Peyer's patch (tissue), 4 donors: ENCODE measurements at places on chromosomes 11 and 22.

DNA sequence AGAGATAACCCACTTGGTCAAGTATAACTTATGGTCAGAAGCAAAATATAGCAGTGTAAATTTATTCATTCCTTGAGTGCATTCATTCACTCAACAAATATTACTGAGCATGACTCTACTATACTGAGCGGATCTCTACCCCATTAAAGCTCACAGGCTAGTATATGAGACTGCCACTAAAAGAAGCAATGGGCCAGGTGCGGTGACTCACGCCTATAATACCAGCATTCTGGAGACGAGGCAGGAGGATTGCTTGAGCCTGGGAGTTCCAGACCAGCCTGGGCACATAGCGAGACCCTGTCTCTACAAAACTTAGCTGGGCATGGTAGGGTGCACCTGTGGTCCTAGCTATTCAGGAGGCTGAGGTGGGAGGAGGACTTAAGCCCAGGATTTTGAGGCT lies 197.6 kb upstream of the BLID start:
- no peak for DNase-seq

- DNase-seq, result no peak
Measured at GRCh38 chr22:20118300-20119020, 1.4 kb upstream of the TRMT2A start.

- no peak for DNase-seq
Measured at GRCh38 chr22:31938296-31938695, 6.0 kb upstream of the YWHAH start.

- peak; percentile 8 for DNase-seq
Measured at GRCh38 chr22:49100773-49101172, 726.9 kb downstream of the BRD1 start.

- peak; percentile 11 for DNase-seq
Measured at GRCh38 chr11:2517386-2518064, 72.7 kb downstream of the KCNQ1 start.

DNA sequence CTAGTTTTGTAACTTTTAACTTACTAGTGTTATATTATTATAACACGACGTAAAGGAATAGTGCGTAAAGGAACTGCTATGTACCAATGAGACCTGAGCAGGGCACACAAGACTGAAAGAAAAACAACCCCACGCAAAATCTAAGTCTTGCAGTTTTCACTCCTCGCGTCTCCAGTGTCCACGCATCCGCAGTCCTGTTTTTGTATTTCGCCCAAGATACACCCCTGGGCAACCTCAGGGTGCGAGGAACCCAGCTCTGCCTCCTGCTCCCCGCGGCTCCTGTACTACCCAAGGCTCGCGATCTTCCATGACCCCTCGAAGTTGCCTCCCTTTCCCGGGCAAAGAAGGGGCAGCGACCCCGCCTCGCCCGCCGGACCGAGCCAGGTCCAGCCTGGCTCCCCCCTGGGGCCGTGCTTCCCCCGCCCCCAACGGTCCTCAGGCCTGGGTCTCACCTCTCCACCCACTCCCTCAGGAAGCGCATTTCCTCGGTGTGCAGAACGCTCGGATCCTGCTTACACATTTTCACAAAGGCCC lies 393 bp downstream of the ST13 start:
- DNase-seq, result peak; percentile 27

- DNase-seq, result no peak
Measured at GRCh38 chr22:41380993-41381328, 781 bp upstream of the TEF start.

DNA sequence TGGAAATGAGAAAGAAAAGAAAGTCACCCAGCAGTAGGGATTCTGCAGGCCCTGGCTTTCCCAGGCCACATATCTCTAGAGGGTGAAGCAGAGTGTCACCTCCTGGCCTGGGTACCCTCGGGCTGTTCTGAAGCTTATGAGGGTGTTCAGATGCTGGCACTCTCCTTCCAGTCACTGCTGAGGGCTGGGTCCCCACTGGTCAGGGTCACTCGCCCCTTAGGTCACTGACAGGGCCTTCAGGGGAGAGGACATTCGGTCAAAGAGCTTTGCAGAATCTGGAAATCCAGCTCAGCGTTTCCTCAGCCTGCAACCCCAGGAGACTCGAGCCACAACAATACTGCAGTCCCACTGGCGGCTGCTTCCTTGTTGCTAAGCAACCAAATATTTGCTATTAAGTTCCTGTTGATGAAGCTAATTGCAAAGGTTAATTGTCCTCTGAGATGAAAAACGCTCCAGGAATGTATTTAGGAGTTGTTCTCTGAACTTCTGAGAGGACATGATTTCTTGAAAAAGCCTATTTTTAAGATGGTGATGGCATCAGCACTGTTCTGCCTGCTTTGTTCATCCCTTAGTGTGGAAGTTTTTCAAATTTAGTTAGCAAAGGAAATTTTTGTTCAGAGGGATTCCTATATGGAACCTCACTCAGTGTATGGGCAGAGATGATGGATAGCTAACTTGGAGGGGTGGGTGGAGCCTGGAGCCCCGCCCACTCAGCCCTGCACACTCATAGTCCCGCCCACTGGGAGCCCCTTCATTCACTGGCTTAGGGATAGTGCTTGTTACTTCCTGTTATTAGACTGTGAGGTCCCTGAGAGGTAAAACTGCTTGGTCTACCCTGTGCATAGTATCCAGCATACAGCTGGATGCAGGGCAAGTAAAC lies 109.2 kb downstream of the CSNK2A3 start:
- peak; percentile 65 for DNase-seq

- no peak for DNase-seq
Measured at GRCh38 chr22:30272781-30273601, 6.3 kb upstream of the OSM start.

DNA sequence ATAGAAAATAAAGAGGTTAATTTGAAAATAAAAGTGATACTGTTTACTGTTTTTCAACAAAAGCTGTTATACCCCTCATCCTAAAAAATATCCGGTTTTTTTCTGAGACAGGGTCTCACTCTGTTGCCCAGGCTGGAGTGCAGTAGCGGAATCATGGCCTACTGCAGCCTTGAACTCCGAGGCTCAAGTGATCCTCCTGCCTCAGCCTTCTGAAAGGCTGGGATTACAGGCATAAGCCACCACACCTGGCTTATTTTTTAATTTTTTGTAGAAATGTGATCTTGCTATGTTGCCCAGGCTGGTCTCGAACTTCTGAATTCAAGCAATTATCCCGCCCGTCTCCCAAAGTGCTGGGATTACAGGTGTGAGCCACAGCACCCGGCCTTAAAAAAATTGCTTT lies 35.7 kb downstream of the ALG9 start:
- no peak for DNase-seq

DNA sequence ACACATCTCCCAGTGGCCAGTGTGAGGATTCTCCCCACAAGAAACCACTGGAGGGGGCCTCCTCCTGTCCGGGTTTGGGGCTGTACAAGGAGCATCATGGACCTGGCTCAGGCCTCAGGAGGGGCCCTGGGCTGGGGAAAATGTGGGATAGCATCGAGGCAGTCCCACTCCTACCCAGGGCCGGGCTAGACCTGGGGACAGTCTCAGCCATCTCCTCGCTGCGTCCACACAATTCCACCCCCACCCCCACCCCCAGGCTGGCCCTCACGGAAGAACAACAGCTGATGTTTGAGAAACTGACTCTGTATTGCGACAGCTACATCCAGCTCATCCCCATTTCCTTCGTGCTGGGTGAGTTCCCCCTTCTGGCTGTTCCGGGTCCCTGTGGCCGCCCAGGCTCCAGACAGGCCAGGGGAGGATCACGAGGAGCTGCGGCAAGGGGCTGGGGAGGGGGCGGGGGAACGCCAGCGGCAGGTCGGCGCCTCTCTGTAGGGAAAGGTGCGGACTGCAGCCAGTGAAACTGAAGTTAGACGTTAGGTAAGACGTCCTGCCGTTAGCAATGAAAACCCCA lies 4.8 kb downstream of the BEST1 start:
- DNase-seq, result no peak

- DNase-seq, result peak; percentile 18
Measured at GRCh38 chr11:134371436-134372185, 39.8 kb downstream of the GLB1L2 start.

- no peak for DNase-seq
Measured at GRCh38 chr11:811446-812245, 1.9 kb downstream of the RPLP2 start.

DNA sequence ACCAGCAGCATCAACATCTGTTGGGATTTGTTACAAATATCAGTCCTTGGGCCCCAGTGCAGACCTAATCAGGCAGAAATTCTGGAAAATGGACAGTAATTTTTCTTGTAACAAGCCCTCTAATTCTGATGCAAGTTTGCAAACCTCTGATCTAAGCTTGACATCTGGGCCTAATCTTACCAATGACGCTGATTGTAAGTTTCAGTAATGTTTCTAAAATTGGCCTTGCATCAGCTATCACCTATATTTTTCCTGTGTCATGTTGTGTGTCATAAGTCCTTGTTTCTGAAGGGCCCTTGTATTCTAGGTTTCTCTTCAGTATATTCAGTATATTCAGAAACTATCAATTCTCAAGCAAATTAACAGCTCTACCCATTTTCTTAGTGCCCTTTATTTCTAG lies 36.4 kb downstream of the ZNF215 start:
- no peak for DNase-seq

DNA sequence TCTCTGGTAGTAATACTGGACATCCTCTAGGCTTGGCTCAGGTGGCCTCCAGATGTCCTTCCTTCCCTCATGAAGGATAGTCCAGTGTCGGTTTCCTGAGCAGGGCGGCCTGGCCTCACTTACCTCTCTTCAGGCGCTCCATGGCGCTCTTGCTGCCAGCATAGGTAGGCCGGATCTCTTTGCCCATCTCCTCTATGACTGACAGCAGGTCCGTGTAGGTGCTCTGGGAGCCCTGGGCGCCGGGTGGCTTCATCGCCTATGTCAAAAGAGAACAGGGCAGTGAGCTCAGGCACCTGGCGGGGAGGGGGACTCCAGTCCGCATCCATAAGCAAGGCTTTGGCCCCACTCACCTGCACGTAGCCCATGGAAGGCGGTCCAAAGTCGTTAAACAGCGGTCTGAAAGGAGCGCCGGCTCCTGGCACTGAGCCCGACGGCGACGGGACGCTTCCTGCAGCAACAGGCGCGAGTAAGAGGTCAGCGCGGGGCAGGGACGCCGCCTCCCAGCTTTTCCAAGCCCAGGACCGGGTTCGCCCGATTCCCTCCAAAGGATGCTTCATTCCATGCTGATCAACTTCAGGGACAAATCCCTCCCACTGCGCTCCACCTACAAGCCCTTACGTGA lies 609 bp downstream of the CDK2AP2 start:
- DNase-seq, result no peak

DNA sequence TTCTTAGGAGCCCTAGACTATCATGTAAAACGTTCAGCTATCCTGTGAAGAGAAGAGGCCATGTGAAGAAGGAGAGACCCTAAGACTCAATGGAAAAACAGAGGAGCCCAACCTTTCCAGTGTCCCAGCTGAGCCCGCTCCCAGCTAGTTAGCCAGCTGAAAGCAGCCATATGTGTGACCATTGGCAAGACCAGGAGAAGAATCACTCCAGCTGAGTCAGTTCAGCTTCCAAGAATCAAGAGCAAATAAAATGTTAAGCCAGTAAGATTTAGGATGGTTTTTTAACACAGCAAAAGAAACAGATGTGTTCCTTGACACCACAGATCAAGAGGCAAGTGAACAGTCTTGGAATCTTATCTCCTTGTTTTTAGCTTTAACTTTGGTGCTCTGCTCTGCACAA lies 108.0 kb downstream of the CCDC81 start:
- DNase-seq, result no peak

DNA sequence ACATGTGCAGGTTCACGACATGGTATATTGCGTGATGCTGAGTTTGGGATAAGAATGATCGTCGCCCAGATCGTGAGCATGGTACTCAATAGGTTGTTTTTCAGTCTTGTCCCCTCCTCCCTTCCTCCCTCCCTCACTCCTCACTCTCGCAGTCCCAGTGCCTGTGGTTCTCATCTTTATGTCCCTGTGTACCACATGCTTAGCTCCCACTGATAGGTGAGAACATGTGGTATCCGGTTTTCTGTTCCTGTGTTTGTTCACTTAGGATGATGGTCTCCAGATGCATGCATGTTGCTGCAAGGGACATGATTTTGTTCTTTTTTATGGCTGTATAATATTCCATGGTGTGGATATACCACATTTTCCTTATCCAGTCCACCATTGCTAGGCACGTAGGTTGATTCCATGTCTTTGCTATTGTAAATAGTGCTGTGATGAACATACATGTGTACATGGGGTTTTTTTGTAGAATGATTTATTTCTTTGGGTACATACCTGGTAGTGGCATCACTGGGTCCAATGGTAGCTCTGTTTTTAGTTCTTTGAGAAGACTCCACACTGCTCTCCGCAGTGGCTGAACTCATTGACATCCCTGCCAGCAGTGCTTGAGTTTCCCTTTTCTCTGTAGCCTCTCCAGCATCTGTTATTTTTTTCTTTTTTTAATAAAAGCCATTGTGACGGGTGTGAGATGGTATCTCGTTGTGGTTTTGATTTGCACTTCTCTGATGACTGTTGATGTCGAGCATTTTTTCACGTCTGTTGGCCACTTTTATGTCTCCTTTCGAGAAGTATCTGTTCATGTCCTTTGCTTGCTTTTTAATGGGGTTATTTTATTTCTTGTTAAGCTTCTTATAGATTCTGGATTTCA lies 16.4 kb downstream of the ZBED4 start:
- no peak for DNase-seq

DNA sequence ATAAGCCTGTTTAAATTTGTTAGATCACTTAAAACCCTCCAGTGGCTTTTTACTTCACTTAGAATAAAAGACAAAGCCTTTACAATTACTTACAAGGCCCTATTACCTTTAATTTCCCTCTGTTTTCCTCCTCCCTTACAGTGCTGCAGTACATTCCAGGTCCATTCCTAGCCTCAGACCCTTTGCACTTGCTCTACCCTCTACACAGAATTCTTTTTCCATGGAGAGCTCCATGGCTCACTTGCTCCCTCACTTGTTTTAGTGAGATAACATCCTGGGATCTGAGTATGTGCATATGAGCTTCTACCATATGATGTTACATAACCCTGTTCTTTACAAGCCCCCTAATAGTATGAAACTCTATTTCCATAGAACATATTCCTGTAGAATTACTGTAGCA lies 24.4 kb downstream of the ZNF214 start:
- DNase-seq, result no peak

- DNase-seq, result no peak
Measured at GRCh38 chr22:38831166-38831945, 12.5 kb downstream of the NPTXR start.

- no peak for DNase-seq
Measured at GRCh38 chr11:20712912-20713311, 43.5 kb downstream of the NELL1 start.

GRCh38 chr11:95147364-95147905 lies 57.8 kb downstream of the ENDOD1 start:
- no peak for DNase-seq

- no peak for DNase-seq
Measured at GRCh38 chr22:46469711-46470110, 67.7 kb downstream of the CELSR1 start.

- DNase-seq, result no peak
Measured at GRCh38 chr11:121503051-121503450, 50.3 kb upstream of the SORL1-AS1 start.

GRCh38 chr11:120941000-120941399 lies 82.9 kb upstream of the TBCEL start:
- DNase-seq, result no peak

- no peak for DNase-seq
Measured at GRCh38 chr11:108774037-108774730, 109.3 kb downstream of the DDX10 start.
